GM13976 (cell line): ENCODE measurements at places on chromosomes 7 and 10.

- DNase-seq = no peak
These were observed 53.0 kb downstream of the TCF7L2 start for GRCh38 chr10:113003052-113003451.

- no peak for DNase-seq
These were observed 104.6 kb downstream of the ITGB8 start for GRCh38 chr7:20435305-20435704.

DNA sequence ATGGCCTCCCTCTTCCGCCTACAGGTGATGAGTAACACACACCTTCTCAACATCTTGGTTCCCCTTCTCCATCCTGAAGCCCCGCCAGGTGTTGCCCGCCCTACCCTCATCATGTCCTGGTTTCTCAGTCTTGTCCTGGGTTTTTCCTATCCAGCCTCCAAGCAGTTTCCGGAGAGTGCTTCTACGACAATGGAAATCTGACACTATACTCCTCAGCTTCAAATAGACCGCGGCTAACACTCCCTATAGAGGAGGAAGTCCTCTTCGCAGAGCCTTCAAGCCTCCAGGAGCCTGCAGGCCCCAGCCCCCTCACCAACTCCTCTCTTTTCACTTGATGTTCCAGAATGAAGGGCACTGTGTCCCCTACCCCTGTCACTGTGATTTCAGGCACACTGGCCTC lies 147.4 kb downstream of the PRPF18 start:
- no peak for DNase-seq

DNA sequence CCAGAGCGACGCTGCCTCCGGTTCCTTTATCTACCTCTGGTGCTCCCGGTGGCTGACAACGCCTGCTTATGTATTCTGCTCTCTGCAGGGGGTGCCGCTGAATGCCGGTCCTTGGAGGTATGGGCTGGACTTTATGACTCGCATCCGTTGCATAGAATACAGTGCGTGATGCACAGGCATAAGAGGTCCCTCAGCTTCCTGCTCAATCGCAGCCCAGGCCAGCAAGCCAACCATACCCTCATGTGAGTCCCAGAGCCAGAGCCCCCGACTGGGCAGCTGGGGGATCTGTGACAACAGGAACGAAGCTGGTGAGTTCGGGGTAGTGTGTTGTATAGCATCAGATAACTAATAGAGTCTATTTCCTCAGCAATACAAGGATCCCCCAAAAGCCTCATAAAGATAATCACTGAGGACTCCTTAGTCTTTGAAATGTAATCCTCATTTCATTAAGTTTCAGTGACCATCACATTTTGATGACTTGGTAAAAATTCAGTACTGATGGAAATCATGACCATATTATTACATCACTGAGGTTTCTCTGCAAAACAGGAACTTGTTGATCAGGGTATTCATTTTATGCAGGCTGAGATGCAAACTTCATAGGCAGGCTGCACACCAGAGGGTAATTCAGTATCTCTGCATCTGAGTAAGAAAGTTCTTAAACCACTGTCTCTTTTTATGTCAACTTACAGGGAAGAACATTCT lies 607.8 kb downstream of the PTPRN2 start:
- no peak for DNase-seq

DNA sequence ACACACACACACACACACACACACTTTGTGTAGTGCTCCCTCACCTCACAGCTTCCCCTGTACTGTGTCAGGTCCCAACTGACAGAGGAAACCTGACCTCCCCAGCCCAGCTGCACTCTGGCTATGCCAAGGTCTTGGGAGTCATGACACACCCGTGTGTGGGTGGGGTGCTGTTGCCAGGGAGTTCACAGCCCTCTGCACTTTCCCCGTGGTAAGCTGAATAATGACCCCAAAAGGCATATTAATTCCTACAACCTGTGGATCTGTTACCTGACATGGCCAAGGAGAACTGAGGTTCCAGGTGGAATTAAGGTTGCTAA lies 8.9 kb upstream of the NANOS1 start:
- DNase-seq = no peak

DNA sequence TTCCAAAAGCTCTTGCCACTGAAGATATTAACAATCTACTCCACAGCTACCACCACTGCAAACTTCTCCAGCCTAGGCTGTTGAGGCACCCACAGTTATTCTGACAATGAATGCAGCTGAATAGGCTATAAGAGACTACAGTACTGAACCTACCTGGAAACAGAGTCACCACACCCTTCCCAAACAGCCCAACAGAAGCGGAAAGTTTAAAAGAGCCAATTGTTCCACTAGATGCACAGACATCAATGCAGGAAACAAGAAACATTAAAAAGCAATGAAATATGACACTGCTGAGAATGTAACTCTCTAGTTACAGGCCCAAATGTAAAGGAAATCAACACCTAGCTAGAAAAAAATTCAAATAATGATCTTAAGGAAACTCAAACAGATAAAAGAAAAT lies 64.5 kb upstream of the PLA2G12B start:
- no peak for DNase-seq
